Calu3 (cell line): ENCODE measurements at places on chromosomes 7 and 10. TPM values are rescaled to one million over a fixed set of nuclear protein-coding genes. Genes with fewer than 3 reads are reported as not detected.
A peak's percentile ranks its signal among the peaks of the same experiment; 100 is the strongest.

- H3K36me3 ChIP-seq: no peaks in the 10 kb centered on the region
- no peak overlapping the region for H3K4me3 ChIP-seq
- no peaks in the 10 kb centered on the region for H3K4me1 ChIP-seq
- no peak overlapping the region for H3K27ac ChIP-seq
- no peak for DNase-seq
Observed at GRCh38 chr7:141198194-141198958, 124.5 kb downstream of the TMEM178B start.

DNA sequence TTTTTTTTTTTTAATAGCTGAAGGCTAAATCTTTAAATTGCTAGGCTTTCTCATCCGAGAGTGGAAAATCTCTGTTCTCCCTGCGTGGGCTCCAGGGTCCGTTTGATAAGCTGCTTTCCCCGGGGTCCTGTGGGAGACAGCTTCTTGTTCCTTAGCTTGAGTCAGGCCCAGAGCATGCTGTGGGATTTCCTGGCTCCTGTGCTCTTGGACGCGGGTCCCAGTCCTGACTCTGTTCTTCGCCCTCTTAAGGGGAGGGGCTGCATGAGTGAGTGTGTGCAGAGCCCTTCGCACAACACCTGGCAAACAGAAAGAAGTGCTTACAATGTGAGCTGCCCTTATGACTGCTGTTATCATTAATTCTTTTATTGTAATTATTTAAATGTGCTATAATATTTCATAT lies 133.5 kb downstream of the TACC2 start:
- no peak for DNase-seq
- H3K27ac ChIP-seq: no peak overlapping the region
- H3K36me3 ChIP-seq: peaks cover 6% of the 10 kb centered on the region

GRCh38 chr7:102095321-102096011 lies 191.2 kb upstream of the SH2B2 start:
- H3K36me3 ChIP-seq: no peaks in the 10 kb centered on the region
- no peaks in the 10 kb centered on the region for H3K27me3 ChIP-seq
- H3K27ac ChIP-seq: no peak overlapping the region
- no peaks in the 10 kb centered on the region for H3K4me1 ChIP-seq
- DNase-seq: no peak

- H3K4me3 ChIP-seq: no peak overlapping the region
- no peak for DNase-seq
- H3K36me3 ChIP-seq: no peaks in the 10 kb centered on the region
- peaks cover 30% of the 10 kb centered on the region for H3K4me1 ChIP-seq
- H3K27me3 ChIP-seq: peaks cover 38% of the 10 kb centered on the region
Observed at GRCh38 chr7:155590215-155591018, 44.1 kb upstream of the CNPY1 start.

DNA sequence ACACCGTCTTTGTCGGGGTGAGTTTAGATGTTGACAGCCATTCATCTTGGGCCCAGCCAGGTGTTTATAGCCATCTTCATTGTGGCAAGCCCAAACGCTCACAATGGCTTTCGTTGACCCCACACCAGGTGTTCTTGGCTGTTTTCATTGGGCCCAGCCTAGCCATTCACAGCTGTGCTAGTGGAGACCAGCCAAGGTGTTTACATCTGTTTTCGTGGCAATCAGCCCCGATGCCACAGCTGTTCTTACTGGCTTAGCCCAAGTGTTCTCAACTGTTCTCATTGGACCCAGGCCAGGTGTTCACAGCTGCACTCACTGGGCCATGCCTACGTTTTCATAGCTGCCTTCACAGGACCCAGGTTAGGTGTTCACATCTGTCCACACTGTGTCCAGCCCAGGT lies 7.7 kb downstream of the FRG2B start:
- H3K36me3 ChIP-seq: no peaks in the 10 kb centered on the region
- H3K27me3 ChIP-seq: peaks cover 5% of the 10 kb centered on the region
- no peaks in the 10 kb centered on the region for H3K4me1 ChIP-seq
- H3K4me3 ChIP-seq: no peak overlapping the region

- no peak overlapping the region for H3K27ac ChIP-seq
- H3K27me3 ChIP-seq: no peaks in the 10 kb centered on the region
- H3K4me3 ChIP-seq: no peak overlapping the region
- H3K4me1 ChIP-seq: no peaks in the 10 kb centered on the region
- DNase-seq: no peak
- no peaks in the 10 kb centered on the region for H3K36me3 ChIP-seq
Observed at GRCh38 chr7:71933426-71933825, 478.7 kb downstream of the CALN1 start.

DNA sequence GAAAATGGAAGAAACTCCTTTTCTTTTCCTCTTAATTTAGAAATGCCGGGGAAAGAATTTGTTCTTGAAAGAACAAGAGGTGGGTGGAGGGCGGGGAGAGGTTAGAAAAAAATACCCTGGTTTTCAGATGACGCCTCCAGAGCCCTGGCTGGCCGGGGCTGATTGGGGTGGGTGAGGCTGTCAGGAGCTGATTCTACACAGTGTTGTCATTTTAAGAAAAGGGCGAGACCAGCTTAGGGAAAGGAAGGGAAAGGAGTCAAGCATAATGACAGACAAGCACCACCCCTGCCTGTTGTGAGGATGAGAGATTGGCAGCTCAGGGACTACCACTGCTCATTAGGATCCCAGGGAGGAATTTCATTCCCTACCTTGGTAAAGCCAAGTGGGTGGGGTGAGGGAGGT lies 9.9 kb upstream of the FAM180A start:
- no peak overlapping the region for H3K4me3 ChIP-seq
- H3K36me3 ChIP-seq: no peaks in the 10 kb centered on the region
- DNase-seq: no peak
- H3K4me1 ChIP-seq: no peaks in the 10 kb centered on the region
- H3K27me3 ChIP-seq: peaks cover 71% of the 10 kb centered on the region

- no peaks in the 10 kb centered on the region for H3K27me3 ChIP-seq
- H3K4me1 ChIP-seq: no peaks in the 10 kb centered on the region
- no peak overlapping the region for H3K4me3 ChIP-seq
- H3K27ac ChIP-seq: no peak overlapping the region
- H3K36me3 ChIP-seq: peaks cover 9% of the 10 kb centered on the region
Observed at GRCh38 chr10:124966008-124966407, 24.1 kb downstream of the ZRANB1 start.

DNA sequence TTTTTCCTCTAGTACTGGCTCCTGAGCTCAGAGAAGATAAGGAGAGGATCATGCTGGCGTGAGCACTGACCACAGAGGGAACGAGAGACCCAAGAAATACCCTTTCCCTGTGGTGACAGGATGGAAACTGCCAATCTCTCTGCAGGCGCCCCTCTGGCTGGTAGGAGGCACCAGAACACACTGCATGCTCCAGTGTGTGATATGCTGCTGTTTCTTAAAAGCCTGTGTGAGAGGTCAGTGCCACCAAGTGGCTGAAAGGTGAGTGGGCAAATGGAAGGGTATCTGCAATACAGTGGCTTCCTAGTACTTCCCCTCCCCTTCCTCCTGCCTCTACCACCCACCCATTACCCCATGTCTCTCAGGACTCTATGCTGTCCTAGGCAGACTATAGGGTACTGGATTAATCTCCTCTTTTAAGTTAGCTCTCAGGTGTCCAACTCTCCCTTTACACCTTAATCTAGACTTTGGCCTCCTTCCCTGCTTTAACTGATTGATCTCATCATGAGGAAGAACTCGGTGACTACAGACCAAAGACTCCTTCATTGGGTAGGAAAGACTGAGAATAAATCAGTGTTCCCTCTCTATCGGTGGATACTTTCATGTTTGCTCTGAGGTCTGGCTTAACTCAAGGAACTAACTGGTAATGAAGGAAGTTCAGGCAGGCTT lies 283.6 kb downstream of the ADRA2A start:
- peak; percentile 59 for DNase-seq
- H3K27ac ChIP-seq: no peak overlapping the region
- peaks cover 8% of the 10 kb centered on the region for H3K4me1 ChIP-seq
- H3K27me3 ChIP-seq: no peaks in the 10 kb centered on the region

DNA sequence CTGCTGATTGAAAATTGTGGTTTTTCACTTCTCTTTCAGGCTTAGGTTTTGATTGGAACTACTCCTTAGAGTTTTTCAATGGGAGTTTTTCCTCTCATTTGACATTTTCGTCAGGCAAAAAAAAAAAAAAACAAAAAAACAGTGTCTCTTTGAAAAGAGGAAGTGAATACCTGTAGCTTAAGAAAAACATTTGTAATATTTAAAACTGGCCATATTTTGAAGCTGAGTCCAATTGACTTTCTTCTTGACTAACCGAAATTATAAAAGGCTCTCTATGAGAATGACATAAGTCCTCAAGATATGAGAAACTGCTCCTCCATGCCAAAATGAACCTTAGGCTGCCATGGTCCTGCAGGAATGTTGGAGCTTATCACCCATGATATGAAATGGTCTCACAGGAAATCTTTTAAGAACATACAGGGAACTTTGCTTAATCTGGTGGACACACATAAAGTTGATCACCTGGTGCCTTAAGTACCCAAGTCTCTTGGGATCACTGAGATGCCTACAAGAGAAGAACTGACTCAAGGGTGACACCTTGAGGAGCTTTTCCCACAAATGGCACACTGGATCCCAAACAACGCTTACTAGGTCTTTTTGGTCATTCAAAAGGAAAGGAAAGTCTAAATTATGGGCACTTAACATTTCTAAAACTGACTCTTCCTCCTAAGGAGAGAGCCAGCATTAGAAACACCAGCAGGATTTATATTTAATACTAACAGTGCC lies 263.4 kb downstream of the CDC14C start:
- no peak overlapping the region for H3K27ac ChIP-seq
- peak; percentile 3 for DNase-seq
- H3K36me3 ChIP-seq: no peaks in the 10 kb centered on the region
- H3K4me1 ChIP-seq: no peaks in the 10 kb centered on the region
- H3K4me3 ChIP-seq: no peak overlapping the region
- H3K27me3 ChIP-seq: no peaks in the 10 kb centered on the region

- no peak overlapping the region for H3K27ac ChIP-seq
- DNase-seq: no peak
- H3K27me3 ChIP-seq: peaks cover 39% of the 10 kb centered on the region
- H3K36me3 ChIP-seq: no peaks in the 10 kb centered on the region
- H3K4me3 ChIP-seq: no peak overlapping the region
Observed at GRCh38 chr10:48548531-48549135, 56.2 kb downstream of the ARHGAP22 start.

GRCh38 chr7:42233695-42234331 lies 3.2 kb downstream of the GLI3 start:
- peaks cover 12% of the 10 kb centered on the region for H3K4me1 ChIP-seq
- H3K27ac ChIP-seq: no peak overlapping the region
- no peak overlapping the region for H3K4me3 ChIP-seq
- no peak for DNase-seq
- peaks cover 100% of the 10 kb centered on the region for H3K27me3 ChIP-seq
- H3K36me3 ChIP-seq: peaks cover 16% of the 10 kb centered on the region

- peaks cover 21% of the 10 kb centered on the region for H3K27me3 ChIP-seq
- H3K4me1 ChIP-seq: no peaks in the 10 kb centered on the region
- H3K4me3 ChIP-seq: no peak overlapping the region
- no peak for DNase-seq
- H3K27ac ChIP-seq: no peak overlapping the region
- H3K36me3 ChIP-seq: peaks cover 4% of the 10 kb centered on the region
Observed at GRCh38 chr10:17276756-17277424, 48.8 kb downstream of the VIM start.

DNA sequence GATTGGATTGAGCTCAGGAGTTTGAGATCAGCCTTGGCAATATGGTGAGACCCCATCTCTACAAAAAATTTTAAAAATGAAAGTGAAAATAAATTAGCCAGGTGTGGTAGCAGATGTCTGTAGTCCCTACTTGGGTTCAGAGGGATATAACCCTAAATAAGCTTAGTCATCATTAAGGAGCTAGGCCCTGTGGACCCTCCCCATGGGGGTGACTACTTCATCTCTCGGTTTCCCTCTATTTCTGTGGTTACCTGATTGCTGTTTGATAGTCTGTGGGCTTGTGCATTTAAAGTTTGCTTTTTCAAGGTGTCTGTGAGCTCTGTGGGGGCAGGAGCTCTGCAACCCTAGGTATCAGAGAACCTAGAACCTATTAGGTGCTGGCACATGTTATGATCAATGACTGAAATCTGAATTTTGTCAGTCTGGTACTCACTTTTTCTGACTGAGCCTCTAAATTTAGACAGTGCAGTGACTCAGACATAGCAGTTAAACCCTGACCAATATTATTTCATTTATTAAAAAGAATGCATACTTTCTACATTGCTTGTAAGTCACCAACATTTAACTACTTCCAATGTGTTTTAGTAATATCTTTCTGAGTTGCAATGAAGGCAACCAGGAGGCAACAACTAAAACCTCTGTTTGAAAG lies 8.1 kb upstream of the CUZD1 start:
- DNase-seq: no peak
- H3K36me3 ChIP-seq: no peaks in the 10 kb centered on the region
- H3K27me3 ChIP-seq: no peaks in the 10 kb centered on the region
- H3K27ac ChIP-seq: no peak overlapping the region

DNA sequence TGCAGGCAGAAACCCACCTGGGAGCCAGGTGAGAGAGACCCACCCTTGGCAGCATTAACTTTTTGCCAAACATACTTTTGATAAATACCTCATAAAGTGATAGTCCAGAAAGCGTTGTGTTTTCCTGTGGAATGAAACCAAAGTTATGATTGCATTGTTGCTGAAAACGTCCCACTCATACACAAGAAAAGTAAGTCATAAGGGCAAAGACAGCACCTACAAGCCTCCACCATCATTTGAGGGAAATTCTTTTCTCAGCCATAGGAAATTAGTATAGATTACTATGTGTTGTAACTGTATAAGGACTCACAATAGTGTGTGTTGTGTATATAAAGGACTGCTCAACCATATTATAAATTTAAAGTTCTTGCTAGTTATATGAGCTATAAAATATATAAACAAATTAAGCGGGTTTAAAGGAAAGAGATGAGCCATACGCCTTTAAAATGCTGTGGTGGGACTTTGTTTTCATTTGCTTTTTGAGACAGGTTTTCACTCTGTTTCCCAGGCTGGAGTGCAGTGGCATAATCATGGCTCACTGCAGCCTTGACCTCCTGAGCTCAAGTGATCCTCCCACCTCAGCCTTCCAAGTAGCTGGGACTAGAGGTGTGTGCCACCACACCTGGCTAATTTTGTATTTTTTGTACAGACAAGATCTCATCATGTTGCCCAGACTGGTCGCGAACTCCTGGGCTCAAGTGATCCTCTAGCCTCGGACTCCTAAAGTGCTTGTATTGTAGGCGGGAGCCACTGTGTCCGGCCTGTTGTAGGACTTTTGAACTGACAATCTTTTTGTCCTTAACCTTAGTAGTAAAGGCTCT lies 160.8 kb downstream of the PKD1L1 start:
- peak overlapping the region; percentile 87 for H3K27ac ChIP-seq
- peaks cover 71% of the 10 kb centered on the region for H3K4me1 ChIP-seq
- no peak for DNase-seq
- H3K36me3 ChIP-seq: peaks cover 35% of the 10 kb centered on the region
- peak overlapping the region; percentile 34 for H3K4me3 ChIP-seq
- no peaks in the 10 kb centered on the region for H3K27me3 ChIP-seq

- H3K4me3 ChIP-seq: no peak overlapping the region
- H3K4me1 ChIP-seq: peaks cover 15% of the 10 kb centered on the region
- H3K27me3 ChIP-seq: no peaks in the 10 kb centered on the region
- H3K36me3 ChIP-seq: peaks cover 16% of the 10 kb centered on the region
- no peak overlapping the region for H3K27ac ChIP-seq
- DNase-seq: no peak
Observed at GRCh38 chr10:97503406-97503805, 4.7 kb downstream of the UBTD1 start.

The HPSE2 gene
- not detected in 2 replicates for total RNA-seq

The NRG3 gene
- total RNA-seq: 35.3 and 46.3 TPM in 2 replicates

The SPDYE11 gene
- not detected in 2 replicates for total RNA-seq

The TAS2R41 gene
- not detected in 2 replicates for total RNA-seq

The SEC31B gene
- 6.5 and 6.7 TPM in 2 replicates for total RNA-seq

The MSS51 gene
- total RNA-seq: 2.9 and 3.3 TPM in 2 replicates

The FEZF1 gene
- total RNA-seq: 0.22 TPM in 1 of 2 replicates, not detected in the other

The PNLIPRP3 gene
- total RNA-seq: not detected in 2 replicates

The PDE6C gene
- total RNA-seq: not detected in 2 replicates

The TM9SF3 gene
- total RNA-seq: 177 and 183 TPM in 2 replicates

The LRRD1 gene
- not detected in 2 replicates for total RNA-seq

The ACSM6 gene
- not detected in 2 replicates for total RNA-seq
